Left ventricle myocardium superior (tissue), 1 donor: ENCODE measurements at places on chromosomes 16 and 17. TPM values are rescaled to one million over a fixed set of nuclear protein-coding genes. Genes with fewer than 3 reads are reported as not detected.
A peak's percentile ranks its signal among the peaks of the same experiment; 100 is the strongest.

DNA sequence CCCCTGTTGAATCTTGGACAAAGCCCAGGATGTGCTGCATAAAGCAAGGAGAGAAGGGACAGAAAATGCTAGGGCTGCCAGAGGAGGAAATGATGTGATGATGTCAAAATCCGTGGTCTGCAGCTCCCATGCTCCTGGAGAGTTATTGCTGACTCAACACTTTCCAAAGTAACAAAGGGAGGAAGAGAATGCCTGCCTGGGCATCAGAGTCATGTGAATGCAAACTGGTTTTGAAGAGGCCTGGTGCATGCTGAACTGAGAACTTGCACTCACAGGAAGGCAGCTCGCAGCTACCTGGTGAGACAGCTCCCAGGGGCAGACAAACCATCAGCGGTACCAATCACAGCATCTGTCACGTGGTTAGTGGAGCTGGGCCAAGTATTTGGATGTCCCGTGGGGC lies 2.8 kb downstream of the MARVELD3 start:
- no peak for DNase-seq

- peak; percentile 67 for DNase-seq
Observed at GRCh38 chr17:29074488-29074887, 31.5 kb downstream of the PIPOX start.

- no peak for DNase-seq
Observed at GRCh38 chr16:77785373-77785764, 3.0 kb upstream of the VAT1L start.

The KRT27 gene
- total RNA-seq, result not detected
